SW480 (cell line): ENCODE measurements at places on chromosomes 6 and 20.

DNA sequence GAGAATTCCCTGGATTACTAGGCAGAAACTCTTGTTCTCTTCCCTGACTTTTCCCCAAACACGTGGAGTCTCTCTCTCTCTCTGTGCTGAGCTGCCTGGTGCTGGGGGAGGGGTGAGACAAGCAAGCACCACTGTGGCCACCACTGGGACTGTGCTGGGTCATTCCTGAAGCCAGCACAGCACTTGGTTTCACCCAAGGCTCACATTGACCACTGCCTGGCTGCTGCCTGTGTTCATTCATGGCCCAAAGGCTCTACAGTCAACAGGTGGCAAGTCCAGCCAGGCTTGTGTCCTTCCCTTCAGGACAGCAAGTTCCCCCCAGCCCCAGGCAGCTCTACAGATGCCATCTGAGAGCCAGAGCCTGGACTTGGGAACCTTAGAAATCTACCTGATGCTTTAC, 92.2 kb downstream of the CTNNBL1 start:
- no peak for DNase-seq

GRCh38 chr20:44714102-44714700, 968 bp upstream of the CCN5 start:
- no peak for DNase-seq

DNA sequence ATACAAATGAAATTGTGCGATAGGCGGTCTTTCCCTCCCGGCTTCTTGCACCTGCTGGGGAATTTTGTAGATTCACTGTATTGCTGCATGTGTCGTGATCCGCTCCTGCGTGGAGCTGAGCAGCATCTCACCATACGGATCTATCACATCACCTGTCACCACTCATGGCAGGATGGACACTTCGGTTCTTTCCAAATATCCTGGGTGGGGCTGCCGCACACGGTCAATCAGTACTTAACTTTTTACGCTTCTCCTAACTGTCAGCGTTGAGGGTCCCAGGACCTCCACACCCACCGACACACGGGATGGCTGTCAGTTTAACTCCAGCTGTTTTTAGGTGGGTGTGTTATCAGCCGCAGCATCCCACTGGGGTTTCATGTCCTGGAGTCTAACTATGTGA, 19.2 kb downstream of the TAF4 start:
- DNase-seq: no peak

- no peak for DNase-seq
Measured at GRCh38 chr6:138115201-138115600, 8.0 kb upstream of the PERP start.

DNA sequence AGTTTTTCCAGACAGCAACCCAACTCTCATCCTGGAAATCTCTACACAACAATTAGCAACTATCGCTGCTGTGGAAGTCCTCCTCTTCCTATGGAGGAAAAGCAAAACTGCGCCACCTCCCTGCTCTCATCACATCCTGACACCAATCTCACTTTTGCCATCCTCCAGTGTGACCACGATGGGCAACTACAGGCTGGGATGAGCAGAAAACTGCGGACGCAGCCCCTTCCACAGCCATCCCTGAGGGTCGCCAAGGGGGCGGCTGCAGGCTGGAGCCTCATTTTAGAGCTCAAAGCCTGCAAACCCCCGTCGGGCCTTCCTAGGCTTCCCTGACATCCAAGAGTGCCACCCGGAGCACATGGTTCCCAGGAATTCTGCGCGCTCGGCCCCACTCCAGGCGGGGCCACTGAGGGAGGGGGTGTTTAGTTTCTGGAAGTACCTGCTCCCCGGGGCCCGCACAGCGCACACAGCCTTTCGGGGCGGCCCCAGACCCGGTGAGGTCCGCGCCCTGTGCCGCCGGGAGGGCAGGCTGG, 1.2 kb downstream of the TCFL5 start:
- peak; percentile 68 for DNase-seq

DNA sequence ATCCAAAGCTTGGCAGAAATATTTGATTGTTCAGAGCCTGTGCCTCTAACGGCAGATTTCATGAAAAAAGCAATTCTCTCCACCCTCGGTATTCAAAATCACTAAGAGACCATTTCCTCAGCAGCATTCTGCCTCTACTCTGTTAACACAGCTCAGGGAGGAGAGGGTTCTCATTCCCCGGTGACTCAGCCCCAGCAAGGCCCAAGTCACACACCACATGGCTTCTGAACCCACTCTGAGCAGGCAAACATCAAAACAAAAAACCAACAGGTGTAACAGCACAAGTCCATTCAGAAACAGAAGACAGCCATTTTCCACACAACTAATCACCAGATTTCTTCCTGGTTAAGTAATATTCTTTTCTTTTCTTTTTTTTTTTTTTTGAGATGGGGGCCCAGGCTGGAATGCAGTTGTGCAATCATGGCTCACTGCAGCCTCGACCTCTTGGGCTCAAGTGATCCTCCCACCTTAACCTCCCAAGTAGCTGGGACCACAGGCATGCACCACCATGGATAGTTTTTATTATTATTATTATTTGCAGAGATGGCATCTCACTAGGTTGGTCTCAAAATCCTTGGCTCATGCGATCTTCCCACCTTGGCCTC, 55.4 kb downstream of the GFOD1 start:
- no peak for DNase-seq

DNA sequence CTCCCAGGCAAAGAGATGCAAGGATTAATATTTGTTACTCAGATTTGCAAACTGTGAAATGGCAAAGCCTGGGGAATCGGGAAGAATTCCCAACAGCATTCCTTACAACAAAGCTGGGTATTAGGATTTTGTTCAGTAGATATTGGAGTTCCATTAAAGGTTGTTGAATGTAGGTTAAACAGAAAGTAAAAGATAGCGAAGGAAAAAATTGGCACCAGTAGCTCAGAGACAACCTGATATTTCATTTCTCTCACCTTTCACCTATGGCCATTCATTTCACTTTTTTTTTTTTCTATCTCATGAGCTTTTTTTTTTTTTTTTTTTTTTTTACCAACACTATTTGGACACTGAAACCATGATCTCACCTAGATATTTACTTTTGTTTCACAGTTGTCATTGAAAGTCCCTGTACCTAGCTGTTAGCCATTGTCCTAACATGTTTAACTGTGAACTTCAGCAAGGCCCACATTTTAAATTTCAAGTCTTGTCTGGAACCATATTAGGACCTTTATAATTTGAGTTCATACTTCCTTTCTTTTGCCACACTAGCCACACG, 552.5 kb downstream of the HAO1 start:
- DNase-seq: no peak

- no peak for DNase-seq
Measured at GRCh38 chr6:3359101-3359752, 97.6 kb downstream of the SLC22A23 start.

DNA sequence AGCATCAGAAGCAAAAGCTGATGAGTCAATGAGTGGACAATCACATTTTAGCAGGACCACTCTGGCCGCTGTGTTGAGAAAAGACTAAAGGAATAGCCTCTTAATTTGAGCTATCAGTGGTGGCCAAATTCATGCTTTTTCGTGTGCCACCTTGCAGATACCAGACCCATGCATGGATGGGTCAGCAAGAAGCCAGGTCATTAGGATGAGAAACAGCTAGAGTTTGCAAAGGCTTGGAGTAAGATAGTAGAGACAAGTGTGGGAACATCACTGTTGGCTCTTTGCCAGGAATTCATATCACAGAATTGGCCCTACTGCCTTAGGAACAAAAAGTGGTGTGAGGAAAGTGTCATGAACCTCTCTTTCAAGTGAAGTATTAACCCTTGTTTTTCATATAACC, 25.5 kb downstream of the MRAP2 start:
- DNase-seq: no peak

GRCh38 chr6:116191881-116192280, 62.0 kb downstream of the TSPYL4 start:
- no peak for DNase-seq

GRCh38 chr6:154134471-154135147, 95.6 kb downstream of the OPRM1 start:
- DNase-seq: no peak

DNA sequence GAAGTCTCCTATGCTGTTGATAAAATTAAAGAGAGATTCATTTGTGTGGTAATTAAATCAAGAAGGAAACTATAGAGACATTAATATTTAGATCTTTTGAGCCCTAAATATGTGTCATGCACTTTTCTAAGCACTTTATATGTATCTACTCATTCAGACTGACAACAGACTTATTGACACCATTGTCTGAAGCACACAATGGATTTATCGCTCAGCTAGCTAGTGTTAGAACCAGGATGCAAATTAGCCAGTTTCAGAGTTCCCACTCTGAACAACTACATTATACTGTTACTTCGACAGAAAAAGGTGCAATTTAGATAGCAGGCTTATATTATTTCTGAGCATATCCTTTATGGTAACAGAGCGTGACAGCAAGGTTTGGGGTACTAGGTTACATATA, 27.7 kb upstream of the KIAA0408 start:
- no peak for DNase-seq

DNA sequence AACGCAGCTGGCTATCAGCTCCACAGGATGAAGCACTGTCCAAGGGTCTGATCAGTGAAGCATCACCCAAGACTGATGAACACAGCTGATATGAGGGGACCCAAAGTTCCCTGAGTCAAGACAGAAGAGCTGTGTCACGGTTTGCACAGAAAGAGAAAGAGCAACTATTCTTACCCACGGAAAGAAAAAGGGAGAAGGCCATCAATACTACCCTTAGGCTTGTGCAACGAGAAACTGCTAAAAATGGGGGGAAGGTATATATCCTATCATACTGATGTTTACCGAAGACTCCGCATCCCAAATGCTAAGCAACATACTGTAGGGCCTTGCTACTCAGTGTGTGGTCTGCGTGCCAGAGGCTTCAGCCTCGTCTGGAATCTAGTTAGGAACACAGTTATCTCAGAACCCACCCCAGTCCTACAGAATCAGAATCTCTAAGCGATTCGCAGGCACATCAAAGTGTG, 665 bp downstream of the FASTKD5 start:
- DNase-seq: no peak

- no peak for DNase-seq
Measured at GRCh38 chr6:114404339-114404955, 61.6 kb upstream of the HS3ST5 start.

DNA sequence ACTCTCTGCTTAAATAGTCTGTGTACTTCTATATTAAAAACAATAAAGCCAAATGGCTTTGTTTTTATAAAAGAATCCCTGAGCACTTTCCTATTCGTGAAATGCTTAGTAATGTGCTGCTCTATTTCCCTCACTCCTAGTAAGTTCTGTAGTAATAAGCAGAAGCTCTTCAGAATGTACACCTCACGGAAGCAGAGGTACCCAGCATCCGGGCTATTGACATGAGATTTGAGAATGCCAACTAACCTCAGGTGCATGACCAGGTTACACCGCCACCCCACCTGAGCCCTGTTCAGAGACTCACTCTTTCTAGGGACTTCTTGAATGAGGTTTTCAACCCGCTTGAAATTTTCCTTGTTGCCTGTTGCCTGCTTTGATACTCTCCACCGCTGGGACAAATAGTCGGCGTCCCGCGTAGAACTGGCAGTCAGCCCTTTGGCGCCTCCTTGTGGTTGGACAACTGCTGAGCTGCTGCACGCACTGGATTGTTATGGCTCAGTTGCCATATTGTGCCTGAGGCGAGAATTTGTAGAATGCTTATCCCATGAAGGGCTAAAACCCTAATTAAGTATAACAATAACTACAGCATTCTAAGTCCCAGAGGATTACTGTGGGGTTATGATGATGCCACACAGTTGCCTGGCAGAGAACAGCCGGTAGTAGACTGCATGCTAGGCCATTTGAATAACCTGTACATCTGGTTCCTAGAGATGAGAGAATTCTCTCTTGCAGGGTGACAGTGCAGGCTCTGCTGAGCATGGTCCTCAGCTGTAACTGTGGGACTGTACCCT, 95.4 kb downstream of the KHDC1L start:
- DNase-seq: peak; percentile 44

DNA sequence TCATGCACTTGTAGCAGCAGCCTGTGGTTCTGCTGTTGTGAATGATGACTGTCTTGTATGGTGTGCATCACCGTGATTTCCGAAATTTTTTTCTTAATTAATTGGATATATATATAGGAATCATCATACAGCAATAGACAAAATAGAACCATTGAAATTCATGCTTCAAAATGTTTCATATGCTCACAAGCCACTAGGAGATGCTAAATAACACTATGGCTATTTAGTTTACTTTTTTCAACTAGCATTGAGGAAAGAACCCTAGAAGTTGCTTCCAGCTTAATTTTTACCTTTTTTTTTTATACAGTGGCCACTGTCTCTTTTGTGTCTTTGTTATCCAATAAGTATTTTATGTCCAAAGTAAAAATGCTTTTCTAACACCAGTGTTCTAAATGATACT, 485.4 kb downstream of the CDKAL1 start:
- DNase-seq: no peak

DNA sequence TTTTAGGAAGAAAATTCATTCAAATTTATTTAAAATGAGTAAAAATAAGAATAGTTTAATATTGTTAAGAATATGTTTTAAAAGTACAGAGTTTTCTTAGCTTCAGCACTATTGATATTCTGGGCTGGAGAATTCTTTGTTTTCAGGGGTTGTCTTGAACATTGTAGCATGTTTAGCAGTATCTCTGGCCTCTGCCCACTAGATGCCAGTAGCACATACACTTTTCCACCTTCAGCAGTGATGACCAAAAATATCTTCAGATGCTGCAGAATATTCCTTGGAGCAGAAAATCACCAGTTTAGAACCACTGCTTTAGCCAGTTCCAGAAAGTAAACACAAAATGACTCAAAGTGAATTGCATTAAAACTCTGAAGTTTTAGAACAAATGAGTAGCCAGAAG, 19.4 kb upstream of the SDHAF4 start:
- DNase-seq: peak; percentile 2

DNA sequence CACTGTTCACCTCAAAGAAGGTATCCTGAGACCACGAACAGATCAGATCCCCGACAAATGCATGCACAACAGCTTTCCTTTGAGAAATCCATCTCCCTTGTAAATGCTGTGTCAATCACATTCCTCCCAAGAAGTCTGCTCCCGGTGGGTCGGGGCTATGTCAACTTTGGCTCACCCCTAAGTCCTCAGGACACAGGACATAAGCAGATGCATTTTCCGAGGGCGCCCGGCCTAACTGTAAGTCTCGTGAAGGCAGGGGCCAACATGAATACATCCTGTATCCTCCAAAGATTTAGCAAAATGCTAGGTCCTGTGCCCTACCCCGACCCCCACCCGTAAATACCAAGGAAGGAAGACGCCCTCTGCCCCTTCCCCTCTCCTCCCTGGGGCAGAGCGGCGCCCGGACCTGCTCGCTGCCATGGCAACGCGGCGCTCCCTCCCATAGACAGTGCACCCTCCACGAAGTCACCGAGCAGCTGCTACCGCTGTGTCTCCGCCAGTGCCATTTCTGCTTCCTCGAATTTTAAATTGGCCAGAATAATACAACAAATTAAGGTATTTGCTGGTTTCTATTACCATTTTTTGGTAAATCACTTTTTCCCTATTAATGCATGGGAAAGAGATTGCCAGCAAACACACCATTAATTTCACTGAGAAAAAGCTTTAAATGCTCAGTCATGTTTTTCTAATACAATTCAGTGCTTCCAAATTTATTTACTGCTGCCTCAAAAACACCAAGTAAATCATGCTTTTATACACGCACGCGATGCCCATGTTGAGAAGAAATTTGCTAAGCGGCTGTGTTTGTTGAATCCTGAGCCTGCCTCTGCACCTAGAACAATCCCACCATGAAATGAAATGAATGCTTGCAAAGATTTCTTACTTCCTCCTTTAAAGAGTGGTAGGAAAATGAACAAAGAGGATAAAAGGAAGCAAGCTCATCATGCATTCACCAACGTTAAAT, 100.6 kb downstream of the PCSK2 start:
- no peak for DNase-seq
